ENCODE measurements at places on chromosomes 13 and 19.

GRCh38 chr13:45781553-45782326 is 69.8 kb downstream of the SIAH3 start:
- no peak for DNase-seq

GRCh38 chr13:66128201-66128600 is 1101.9 kb downstream of the PCDH9 start:
- DNase-seq: no peak

- no peak for DNase-seq
Measured at GRCh38 chr13:80560609-80561008, 219.7 kb upstream of the SPRY2 start.

GRCh38 chr13:97191142-97191541 is 31.0 kb upstream of the MBNL2 start:
- DNase-seq: no peak

DNA sequence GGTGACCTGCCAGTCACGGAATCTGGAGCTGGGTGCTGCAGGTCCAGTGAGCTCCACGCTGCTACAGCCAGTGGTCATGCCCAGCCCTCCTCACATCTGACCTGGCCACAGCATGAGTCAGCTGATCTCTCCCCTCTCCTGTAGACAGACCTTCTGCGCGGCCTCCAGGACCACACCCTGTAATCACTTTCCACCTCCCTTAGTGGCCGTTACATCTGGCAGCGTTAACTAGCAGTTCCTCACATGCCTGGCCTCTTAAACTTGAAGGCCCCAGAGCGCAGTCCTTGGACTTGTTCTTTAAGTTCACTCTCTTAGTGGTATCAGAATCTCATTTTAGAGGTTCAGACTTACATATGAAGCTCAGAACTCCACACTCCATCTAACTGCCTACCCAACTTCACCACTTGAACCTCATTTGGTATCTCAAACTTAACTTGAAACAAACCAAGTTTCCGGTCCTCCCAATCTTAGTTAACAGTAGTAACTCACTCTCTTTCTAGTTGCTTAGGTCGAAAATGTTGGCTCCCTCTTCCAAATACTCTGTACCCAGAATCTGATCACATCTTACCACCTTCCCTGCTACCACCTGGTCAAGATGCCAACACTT is 22.7 kb downstream of the MIPEP start:
- no peak for DNase-seq

- DNase-seq: no peak
Measured at GRCh38 chr13:112058519-112058873, 8.5 kb upstream of the SOX1 start.

DNA sequence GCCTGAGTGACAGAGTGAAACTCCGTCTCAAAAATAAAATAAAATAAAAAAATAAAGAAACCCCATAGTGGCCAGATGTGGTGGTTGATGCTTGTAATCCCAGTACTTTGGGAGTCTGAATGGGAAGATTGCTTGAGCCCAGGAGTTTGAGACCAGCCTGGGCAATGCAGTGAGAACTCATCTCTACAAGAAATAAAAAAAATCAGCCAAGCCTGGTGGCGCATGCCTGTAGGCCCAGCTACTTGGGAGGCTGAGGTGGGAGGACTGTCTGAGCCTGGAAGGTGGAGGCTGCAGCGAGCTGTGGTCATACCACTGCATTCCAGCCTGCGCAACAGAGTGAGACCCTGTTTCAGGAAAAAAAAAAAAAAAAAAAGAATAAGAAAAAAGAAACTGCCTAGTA is 53.8 kb downstream of the ZNF627 start:
- no peak for DNase-seq

DNA sequence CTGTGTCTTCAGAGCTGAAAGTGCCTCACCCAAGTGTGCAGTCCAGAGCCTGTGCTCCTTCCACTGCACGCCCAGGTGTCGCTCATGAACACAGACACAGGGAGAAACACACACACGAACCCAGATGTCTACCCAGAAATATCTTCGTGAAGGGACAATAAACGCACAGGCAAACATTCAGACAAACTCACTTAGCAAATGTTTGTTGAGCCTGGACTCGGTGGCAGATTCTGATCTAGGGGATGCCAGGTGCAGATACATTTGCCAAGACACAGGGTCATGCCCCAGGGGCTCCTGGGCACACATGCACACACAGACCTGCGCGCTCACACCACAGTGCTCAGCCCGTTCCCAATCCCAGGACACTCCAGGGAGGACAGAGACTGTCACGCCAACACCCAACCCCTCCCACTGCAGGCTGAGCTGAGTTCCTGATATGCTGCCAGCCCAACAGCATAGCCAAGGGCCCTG is 31.9 kb downstream of the SCGB2B2 start:
- DNase-seq: no peak

GRCh38 chr19:15180451-15181390 is 20.1 kb downstream of the NOTCH3 start:
- DNase-seq: no peak

- no peak for DNase-seq
Measured at GRCh38 chr19:52691737-52692136, 43.1 kb downstream of the ZNF611 start.

GRCh38 chr13:44661936-44662335 is 85.8 kb upstream of the TSC22D1 start:
- no peak for DNase-seq

DNA sequence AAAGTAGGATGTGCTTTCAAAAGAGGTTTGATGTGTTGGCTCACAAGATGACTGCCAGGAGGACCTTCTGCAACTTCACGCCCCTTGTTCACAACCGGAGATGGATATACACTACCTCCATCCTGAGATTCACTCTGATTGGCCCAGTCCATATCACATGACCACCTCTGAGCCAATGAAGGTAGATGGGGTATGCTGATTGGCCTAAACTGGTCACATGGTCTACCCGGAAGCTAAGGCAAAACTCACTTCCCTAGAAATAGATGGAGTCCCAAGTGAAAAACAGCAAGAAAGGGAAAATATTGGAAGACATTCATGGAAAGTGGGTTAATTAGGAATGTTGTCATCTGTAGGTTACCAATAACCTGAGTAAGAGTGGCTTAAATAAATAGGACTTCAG is 119.7 kb upstream of the MRI1 start:
- DNase-seq: no peak

DNA sequence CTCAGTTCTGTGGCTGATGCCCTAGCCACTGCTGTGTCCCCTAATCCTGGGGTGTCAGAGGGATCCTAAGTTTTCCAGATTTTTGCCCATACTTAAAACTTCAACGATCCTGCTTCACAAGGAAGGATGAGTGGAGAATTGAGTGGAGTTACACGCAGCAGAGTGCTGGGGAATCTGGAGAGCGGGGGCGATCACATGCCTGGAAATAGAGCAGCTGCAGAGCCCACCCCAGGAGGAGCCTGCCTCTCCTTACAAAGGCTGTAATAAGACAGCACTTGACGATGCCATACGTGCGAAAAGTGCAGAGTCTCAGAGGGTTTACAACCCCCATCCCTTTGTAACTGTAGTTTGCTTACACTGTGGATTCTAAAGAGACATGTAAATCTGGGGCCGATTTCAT is 40.6 kb downstream of the SUGP2 start:
- no peak for DNase-seq

DNA sequence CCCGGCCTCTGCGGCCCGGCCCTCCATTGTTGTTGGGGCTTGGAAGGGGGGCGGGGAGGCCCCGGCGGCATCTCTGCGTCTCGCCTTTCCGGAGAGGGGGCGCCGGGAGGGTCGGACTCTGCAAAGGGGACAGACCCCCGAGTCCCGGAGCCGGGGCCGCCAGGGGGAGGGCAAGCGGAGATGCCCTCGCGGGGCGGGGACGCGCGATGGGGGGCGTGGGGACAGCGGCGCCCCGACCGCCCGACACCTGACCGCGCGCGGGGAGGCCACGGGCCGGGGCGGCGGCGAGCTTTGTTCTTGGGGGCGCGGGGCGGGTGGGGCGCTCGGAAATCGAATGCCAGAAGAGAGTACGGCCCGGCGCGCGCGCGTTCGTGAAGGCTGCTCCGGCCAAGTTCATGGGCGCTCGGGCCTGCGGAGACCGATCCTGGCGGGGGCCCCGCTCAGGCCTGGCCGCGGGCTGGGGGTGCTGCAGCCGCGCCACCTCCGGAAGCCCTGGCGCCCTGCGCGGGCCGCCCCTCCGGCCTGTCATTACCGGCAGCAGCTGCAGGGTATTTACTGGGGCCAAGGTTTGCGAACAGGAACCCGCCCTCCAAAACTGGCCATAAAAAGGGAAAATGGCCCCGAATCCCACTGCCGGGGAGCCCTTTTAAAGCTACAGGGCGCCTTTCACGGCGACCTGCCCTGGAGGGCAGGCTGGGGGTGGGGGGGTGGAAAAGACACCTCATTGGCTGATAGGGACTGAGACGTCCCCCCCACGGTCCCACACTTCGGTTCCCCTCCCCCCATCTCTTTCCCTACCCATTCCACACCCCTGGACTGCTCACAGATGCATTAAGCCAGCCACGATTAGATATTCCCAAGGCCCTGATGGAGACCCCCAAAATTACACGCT is 11.1 kb upstream of the NANOS3 start:
- peak; percentile 70 for DNase-seq

GRCh38 chr19:15331419-15332310 is 674 bp downstream of the BRD4 start:
- DNase-seq: peak; percentile 80

GRCh38 chr13:62251734-62252133 is 836.1 kb upstream of the PCDH20 start:
- DNase-seq: no peak

- no peak for DNase-seq
Measured at GRCh38 chr13:45521297-45521696, 56.6 kb downstream of the COG3 start.

DNA sequence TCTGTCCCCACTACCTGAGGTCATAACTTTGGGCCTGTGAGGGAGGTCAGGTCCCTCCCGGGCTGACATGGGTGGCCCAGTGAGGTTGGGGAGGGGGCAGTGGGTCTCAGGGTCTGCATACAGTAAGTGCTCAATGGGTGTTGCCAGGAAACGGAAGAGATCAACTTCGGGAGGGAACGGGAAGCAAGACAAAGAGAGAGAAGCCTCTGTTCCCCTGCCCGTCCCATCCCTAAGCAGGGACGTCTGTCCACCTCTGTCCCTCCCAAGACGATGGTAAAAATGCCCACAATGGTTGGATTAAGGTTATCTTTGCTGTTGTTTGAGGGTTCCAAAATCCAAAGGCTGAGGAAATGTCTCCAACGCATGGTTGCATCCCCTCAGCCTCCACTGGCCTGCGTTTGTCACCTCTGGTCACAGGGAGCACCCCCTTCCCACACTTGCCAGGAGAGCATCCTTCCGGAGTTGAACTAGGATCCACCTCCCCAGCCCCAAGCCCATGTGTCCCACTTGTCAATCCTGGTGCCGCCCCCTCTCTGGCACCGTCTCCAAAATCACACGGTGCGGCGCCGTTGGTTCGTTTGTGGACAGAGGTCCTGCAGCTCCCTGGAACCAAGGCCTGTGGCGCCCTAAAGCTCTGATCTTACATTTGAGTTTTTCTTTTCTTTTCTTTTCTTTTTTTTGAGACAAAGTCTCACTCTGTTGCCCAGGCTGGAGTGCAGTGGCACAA is 774 bp upstream of the HOMER3 start:
- DNase-seq: no peak

- no peak for DNase-seq
Measured at GRCh38 chr19:45668342-45668871, 386 bp downstream of the GIPR start.

GRCh38 chr13:86741762-86742285 is 929.3 kb upstream of the SLITRK5 start:
- no peak for DNase-seq

- no peak for DNase-seq
Measured at GRCh38 chr13:59829690-59830089, 334.0 kb downstream of the DIAPH3 start.

DNA sequence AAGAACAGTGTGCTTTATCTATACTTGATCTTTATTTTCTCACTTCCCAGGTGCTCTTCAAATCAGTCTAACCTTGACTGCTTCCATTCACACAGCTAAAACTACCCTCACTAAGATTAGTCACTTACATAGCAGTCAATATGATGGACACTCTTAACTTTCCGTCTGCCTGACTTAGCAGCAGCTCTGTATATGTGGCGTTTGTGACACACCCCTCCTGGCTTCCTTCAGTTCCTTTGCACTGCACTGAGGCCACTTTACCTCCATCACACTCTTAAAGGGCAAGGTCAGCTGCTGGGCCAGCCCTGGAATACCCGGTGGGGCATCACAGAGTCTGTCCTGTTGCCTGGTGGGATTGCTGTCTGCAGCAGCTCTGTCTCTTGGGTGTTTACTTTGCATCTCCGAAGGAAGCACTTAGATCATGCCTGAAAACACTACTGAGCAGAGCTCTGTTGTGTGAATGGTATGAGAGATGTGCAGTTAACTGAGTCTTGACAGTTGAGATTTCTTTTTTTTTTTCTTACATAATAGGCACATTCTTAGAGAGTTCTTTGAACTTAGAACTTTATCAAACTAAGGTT is 35.6 kb upstream of the IL17D start:
- DNase-seq: no peak

GRCh38 chr13:97743938-97744337 is 209.5 kb upstream of the IPO5 start:
- DNase-seq: no peak
